Esophagus mucosa (tissue), 1 donor: ENCODE measurements at places on chromosomes 4 and X. TPM values are rescaled to one million over a fixed set of nuclear protein-coding genes. Genes with fewer than 3 reads are reported as not detected.

The SHROOM4 gene
- 1.7 TPM for total RNA-seq

The AMBN gene
- total RNA-seq = not detected

The RPA4 gene
- total RNA-seq = 0.64 TPM

The CLDN2 gene
- not detected for total RNA-seq

The CXCL8 gene
- total RNA-seq = 3.2 TPM

- no peak for ATAC-seq
Observed at GRCh38 chr4:117986321-117986720, 48.0 kb upstream of the NDST3 start.

DNA sequence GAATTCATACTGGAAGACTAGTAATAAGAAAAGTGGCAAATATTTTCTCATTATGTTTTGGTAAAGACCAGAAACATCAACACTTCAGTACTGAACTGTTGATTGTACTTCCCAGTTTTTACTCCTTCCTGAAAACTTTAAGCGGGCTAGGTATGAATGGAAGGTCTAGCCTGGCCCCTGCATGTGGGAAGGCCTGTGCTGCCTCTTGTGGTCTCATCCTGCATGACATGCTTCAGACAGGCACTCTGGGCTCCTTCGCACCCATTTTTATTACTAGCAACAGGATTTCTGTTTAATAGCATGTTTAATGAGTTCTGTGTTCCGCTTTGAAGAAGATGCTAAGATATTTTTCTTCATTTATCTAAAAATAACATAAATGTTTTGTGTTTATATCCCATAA lies 279.1 kb downstream of the ANK2 start:
- no peak for ATAC-seq

DNA sequence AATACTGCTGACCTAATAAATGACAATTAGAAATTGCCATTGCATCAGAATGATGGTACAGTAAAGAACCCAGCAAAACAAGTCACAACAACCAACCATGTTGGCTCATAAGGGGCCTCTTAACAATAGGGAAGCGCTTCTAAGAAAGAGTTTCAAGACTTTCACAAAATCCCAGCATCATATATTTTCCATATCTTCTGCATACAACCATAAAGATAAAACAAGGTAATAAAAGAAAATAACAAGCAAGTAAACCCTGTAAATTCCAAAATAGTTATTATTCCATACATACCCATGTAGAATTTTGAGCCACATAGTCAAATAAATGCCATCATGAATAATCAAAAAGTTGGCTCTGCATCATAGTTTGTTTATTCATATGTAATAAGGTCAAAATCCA lies 8.2 kb downstream of the SLC10A7 start:
- no peak for ATAC-seq
